GM12878 (cell line): ENCODE measurements at places on chromosomes 4 and X.

DNA sequence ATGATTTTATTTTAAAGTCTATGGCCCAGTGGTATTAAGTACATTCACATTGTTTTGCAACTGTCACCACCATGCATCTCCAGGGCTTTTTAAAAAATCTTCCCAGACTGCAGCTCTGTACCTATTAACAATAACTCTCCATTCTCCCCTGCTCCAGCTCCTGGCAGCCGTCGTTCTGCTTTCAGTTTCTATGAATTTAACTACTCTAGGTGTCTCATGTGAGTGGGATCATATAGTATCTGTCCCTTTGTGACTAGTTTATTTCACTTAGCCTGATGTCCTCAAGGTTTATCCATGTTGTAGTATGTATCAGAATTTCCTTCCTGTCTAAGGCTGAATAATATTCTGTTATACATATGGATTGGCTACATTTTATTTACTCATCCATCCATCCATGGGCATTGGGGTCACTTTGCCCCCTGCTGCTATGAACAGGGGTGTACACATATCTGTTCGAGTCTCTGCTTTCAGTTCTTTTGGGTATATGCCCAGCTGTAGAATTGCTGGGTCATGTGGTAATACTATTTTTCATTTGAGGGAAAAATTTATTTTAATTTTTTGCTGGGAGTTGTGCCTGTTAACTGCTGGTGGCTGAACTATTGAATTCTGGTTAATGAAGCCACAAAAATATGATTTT, 131.3 kb downstream of the ARHGAP10 start:
- no peak for DNase-seq

DNA sequence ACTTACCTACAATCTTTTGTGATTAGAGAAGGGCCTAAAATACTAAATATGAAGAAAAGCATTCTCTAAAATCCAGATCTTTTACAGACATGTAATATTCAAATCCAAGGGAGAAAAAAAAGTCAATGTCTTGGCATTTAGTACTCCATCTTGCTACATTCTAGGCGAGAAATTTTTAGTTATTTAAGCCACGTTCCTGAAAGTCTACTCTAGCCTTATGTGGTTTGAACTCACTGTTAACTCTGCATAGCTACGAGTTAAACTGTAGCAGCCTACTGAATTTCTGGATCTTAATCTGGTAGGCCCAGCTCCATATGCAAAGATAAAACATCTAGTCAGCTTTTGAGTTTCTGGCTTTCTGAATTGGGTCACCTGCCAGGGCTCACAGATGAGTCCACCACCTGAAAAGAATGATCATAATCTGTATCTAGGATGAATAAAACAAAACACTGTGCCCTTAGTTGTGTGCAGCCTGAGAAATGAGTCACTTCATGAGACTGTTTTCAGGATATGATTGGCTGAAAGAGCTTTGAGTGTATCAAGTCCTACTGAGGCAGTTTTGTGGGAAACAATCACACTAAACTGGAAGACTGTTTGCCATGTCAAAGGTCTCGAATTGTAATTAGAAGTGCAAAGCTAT, 3.2 kb upstream of the NEK1 start:
- no peak for DNase-seq

- DNase-seq = no peak
These were observed 14.1 kb downstream of the MBNL3 start for GRCh38 chrX:132474544-132475248.

DNA sequence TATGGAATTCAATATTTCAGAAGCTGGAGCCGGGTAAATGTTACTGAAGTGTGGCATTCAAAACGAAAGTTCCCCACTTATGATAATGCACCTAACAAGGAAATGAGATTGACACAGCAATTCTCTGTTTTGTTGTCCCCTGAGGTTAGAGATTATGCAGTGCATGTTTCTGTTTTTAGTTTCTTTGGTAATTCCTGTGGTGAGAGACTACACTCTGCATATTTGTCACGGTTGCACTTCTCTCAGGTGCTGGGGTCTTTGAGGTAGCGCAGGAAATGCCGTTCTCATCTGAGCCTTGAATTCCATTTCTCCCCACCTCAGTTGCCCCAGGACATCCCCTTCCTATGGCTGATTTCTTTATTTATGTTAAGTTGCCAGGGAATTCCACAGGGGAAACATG, 15.3 kb upstream of the BEND4 start:
- peak; percentile 75 for DNase-seq
